Myometrial cell (primary cell): ENCODE measurements at places on chromosomes 5 and 9. TPM values are rescaled to one million over a fixed set of nuclear protein-coding genes. Genes with fewer than 3 reads are reported as not detected.

The UIMC1 gene
- 22.8 and 24.8 TPM in 2 replicates for total RNA-seq

The LYRM7 gene
- total RNA-seq, result 10.8 and 14.4 TPM in 2 replicates

The FYB1 gene
- total RNA-seq, result not detected in 2 replicates

The FAT2 gene
- total RNA-seq, result under 0.01 TPM in 1 of 2 replicates, not detected in the other

The ARHGEF37 gene
- total RNA-seq, result 0.89 and 2.9 TPM in 2 replicates

The ARID3C gene
- under 0.01 and 0.58 TPM in 2 replicates for total RNA-seq

The IFNA16 gene
- not detected in 2 replicates for total RNA-seq

The PCDHGB4 gene
- 3.9 and 4.6 TPM in 2 replicates for total RNA-seq

The PCDHA1 gene
- not detected in 2 replicates for total RNA-seq

The CCDC180 gene
- 0.29 and 0.35 TPM in 2 replicates for total RNA-seq

The FKTN gene
- total RNA-seq, result 17.6 and 29.2 TPM in 2 replicates

The SLC1A3 gene
- not detected in 2 replicates for total RNA-seq

The RFK gene
- total RNA-seq, result 17.0 and 26.9 TPM in 2 replicates

The CDH18 gene
- total RNA-seq, result not detected in 2 replicates

The LEAP2 gene
- total RNA-seq, result 1.6 TPM in 1 of 2 replicates, not detected in the other

The LCN2 gene
- total RNA-seq, result not detected in 2 replicates

The CXXC5 gene
- total RNA-seq, result 15.6 and 23.2 TPM in 2 replicates

The FBP2 gene
- 0.29 TPM in 1 of 2 replicates, not detected in the other for total RNA-seq

The FRRS1L gene
- total RNA-seq, result under 0.01 and 0.29 TPM in 2 replicates
